ENCODE measurements at places on chromosomes 11 and 22. TPM values are rescaled to one million over a fixed set of nuclear protein-coding genes. Genes with fewer than 3 reads are reported as not detected.

The CLDN5 gene
- total RNA-seq: not detected

The SCGB1D1 gene
- not detected for total RNA-seq

The XKR3 gene
- not detected for total RNA-seq

The NOX4 gene
- not detected for total RNA-seq

DNA sequence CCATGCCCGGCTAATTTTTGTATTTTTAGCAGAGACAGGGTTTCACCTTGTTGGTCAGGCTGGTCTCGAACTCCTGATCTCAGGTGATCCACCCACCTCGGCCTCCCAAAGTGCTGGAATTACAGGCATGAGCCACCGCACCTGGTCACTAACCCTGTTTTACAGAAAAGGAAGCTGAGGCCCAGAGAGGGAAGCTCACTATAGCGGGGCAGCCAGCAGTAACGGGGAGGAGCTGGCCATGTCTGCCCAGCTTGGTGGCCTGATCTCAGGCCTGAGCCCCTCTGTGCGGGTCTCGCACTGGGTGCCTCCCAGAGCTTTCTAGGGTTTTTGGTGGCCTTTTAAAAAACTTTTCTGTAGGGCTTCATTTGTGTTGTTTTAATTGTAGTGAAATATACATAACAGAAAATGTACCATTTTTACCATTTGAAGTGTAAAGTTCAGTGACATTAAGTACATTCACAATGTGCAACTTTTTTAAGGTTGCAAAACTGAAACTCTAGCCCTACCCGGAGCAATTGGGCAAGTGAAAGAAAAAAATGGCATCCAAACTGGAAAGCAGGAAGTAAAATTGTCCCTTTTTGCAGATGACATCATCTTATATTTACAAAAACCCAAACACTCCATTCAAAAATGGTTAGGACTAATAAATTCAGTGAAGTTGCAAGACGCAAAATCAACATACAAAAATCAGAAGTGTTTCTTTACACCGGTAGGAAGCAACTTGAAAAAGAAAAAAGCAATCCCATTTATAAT lies 14.5 kb upstream of the CYTH4 start:
- peak; percentile 74 for DNase-seq

- DNase-seq: no peak
Measured at GRCh38 chr11:72721689-72722049, 30.5 kb downstream of the ARAP1 start.

- DNase-seq: no peak
Measured at GRCh38 chr22:45696227-45696626, 24.6 kb downstream of the ATXN10 start.

The CARD10 gene
- total RNA-seq: 76.7 TPM

- DNase-seq: no peak
Measured at GRCh38 chr22:19336133-19337075, 44.9 kb upstream of the CLTCL1 start.

- DNase-seq: no peak
Measured at GRCh38 chr11:13358596-13359270, 81.1 kb downstream of the BMAL1 start.

DNA sequence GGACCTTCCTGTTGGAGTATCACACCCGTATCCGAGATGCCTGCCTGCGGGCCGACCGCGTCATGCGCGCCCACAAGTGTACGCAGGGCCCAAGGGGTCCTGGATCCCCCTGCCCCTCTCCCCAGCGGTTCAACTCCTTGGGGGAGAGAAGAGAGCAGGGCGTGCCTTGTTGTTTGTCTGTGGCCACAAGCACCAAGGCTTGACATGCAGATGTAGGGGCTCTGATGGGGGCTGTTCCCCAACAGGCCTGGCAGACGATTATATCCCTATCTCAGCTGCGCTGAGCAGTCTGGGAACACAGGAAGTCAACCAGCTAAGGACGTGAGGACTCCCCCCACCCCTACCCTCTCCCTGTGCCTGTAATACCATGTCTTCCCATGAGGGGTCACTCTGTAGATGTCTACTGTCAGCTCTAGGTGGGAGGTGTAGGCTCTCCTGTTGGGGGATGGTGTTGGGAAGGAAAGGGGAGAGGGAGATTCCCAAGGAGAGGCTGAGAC lies 6.8 kb downstream of the CFL1 start:
- DNase-seq: no peak

DNA sequence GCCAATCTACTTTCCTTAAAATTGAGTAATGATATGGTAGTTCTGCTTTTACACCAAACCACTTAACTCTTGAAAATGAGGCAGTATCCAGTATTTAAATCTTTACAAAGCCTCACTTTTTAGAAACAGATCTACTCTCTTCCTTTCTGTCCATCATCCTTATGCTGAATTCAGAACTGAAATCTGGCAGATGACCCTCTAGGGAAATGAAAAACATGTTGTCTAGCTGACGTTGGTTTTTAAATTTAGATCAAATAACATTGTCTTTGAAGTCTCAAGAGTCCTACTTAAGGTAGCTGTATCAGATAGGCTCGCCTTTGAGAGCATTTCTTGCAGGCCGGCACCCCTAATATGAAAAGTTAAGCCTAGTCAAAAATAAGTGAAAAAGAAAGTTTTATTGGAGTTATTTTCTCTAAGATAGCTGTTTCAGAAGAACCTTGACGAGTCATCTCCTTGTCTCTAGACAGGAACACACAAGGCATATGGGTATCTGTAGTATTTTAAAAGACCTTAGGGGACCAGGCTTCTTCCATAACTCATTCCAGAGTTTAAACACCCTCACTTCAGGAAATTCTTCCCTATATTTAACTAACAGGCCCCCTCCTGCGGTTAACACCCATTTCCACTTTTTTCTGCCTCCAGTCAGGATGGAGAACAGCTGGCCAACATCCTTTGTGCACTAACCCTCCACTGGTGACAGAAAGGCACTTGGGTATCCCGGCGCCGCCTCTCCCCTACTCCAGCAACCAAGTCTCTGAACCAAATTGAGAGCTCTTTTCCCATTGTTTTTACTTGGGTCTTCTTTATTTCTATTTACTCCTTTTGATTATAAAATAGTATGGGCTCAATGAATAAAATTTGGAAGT lies 81.2 kb downstream of the WNT11 start:
- DNase-seq: no peak

The C22orf42 gene
- not detected for total RNA-seq

The EWSR1 gene
- total RNA-seq: 136 TPM

GRCh38 chr11:94149431-94150017 lies 20.9 kb downstream of the PANX1 start:
- peak; percentile 47 for DNase-seq

DNA sequence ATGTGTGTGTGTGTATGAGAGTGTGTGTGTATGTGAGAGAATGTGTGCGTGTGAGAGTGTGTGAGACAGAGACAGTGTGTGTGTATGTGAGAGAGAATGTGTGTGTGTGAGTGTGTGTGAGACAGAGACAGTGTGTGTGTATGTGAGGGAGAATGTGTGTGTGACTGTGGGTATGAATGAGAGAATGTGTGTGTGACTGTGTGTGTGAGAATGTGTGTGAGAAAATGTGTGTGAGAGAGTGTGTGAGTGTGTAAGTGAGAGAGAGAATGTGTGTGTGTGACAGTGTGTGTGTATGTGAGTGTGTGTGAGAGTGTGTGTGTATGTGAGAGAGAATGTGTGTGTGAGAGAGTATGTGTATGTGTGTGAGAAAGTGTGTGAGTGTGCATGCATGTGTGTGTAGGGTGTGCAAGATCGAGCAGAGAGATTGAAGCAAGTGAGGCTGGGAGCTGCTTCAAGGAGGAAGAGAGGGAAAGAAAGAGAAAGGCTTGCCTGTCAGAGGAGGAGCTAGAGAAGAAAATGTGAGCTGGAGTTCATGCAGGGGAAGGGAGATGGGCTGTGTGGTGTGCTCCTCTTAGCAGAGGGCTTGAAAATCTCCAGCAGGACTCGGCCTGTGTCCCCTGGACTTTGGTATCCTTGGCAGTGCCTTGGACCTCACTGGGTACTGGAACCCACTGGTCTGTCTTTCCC lies 27.7 kb upstream of the TP53I11 start:
- no peak for DNase-seq

The SYNGR1 gene
- total RNA-seq: 19.1 TPM

The ZNF70 gene
- 2.8 TPM for total RNA-seq

DNA sequence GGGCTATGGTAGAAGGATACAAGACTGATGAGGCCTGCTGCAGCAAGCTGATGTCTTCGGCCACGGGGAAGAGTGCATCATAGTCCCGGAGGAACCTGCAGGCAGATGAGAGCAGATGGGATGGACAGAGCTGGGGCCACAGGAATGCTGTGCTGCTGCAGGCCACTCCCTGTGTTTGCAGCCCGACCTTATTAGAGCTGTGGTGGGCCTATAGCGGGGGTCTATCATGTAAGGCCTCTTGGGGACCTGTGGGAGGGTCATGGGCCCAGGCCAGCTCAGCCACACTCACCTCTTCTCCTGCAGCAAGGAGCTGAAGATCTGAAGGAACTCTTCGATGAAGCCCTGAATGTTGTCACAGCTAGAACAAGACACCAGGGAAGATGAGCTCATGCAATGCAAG lies 31.9 kb downstream of the ASCC2 start:
- DNase-seq: no peak

- peak; percentile 84 for DNase-seq
Measured at GRCh38 chr11:66568124-66568916, at the start of gene CTSF. CTSF (minus strand) TSS chr11:66568606; CDS start chr11:66568486, 120 bp downstream.

The PRODH gene
- total RNA-seq: 4.3 TPM

- DNase-seq: no peak
Measured at GRCh38 chr11:2558397-2558796, 113.6 kb downstream of the KCNQ1 start.

DNA sequence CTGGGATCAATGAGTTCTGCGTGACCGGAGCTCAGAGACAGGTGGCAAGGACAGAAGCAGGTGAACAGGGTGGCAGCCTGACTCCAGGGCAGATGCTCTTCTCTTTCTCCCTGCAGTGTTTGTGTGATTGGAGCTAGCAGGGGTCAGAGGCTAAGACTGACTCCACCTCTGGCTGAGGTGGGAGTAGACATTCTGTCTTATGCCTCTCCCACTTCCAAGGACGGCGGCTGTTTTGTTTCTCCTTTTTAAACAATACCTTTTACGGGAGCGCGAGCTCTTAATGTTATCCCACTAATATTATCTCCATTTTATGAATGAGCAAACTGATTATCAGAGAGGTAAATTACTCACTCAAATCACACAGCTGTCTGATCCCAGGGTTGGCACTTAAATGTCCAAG lies 323.7 kb downstream of the MIAT start:
- no peak for DNase-seq

DNA sequence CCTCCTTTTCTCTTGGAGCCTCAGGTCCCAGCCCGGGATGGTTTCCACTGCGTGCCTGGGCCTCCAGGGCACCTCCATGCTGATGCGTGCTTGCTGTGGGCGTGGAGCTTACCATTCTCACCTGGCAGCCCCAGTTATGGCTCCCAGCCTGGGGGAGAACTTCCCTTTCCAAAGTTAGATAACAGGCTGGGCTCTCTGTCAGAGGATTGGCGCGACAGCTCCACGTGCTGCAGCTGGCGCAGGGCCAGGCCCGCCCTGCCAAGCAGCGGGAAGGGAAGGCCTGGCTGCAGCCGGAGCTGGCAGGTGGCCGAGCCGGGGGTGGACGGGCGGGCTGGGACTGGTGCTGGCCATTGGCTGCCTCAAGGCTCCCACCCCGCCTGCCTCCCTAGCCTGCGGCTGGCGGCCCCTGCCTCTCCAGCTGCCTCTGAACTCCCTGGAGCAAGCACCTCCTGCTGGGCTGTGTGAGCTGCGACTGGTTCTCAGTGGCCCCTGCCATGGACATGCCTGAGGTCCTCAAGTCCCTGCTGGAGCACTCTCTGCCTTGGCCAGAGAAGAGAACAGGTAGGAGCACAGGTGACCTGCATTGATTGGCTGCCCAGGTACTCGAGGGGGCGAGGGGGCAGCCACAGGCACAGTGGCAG lies 14.6 kb upstream of the TEF start:
- peak; percentile 98 for DNase-seq

DNA sequence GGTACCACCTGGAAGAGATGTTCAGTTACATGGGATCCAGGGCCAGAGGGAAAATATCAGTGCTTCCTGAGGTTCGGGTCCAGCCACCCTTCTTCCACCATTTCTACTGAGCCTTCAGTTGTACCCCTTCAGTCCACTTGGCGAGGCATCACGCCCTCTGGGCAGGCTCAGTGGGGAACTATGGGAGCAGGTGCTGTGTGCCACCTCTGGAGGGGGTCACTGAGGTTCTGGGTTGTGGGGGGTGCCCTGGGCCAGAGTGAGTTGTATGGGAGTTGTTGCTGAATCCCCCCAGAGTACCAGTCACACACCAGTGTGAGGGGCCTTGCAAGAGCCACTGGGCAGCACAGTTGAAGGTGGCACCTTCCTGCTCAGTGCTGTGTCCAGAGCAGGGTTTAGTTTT lies 2.7 kb upstream of the SREBF2 start:
- no peak for DNase-seq

DNA sequence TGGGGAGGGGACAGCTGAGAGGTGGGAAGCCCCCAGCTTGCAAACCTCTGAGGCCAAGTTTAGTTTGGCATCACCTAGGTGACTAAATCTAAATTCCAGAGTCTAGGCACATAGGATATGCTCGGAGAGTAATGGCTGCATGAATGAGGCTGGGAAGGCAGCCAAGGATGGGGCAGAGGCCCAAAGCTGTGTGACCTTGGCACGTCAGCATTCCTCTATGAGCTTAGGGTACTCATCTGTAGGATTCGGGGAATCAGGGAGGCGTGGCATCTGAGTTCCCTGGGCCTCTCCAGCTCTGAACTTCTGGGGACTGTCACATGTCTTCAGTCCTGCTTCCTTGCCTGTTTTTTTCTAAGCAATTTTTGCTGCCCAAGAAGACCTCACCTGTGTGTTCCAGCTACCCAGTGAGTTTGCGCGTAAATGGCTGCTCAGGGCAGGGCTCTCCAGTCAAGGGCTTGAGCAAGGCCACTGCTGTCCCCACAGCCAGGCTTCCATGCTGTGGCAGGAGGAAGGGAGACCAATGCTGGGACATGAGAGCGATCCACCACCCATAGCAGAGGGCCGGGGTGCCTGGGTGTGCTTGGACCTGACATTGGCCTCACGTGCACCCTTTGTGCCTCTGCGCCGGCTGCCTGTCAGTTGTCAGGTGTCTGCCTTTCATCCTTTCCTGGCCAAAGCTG lies 13.9 kb downstream of the DAGLA start:
- DNase-seq: no peak

GRCh38 chr11:119531056-119531455 lies 108.1 kb upstream of the THY1 start:
- peak; percentile 27 for DNase-seq

The ALDH3B1 gene
- total RNA-seq: 98.1 TPM

The NCF4 gene
- total RNA-seq: 3.9 TPM
